ENCODE measurements at places on chromosomes 3 and 15. TPM values are rescaled to one million over a fixed set of nuclear protein-coding genes. Genes with fewer than 3 reads are reported as not detected.

- H3K27ac ChIP-seq, result no peak overlapping the region
- no peaks in the 10 kb centered on the region for H3K27me3 ChIP-seq
Observed at GRCh38 chr3:56782906-56783305, 18.8 kb downstream of the ARHGEF3 start.

DNA sequence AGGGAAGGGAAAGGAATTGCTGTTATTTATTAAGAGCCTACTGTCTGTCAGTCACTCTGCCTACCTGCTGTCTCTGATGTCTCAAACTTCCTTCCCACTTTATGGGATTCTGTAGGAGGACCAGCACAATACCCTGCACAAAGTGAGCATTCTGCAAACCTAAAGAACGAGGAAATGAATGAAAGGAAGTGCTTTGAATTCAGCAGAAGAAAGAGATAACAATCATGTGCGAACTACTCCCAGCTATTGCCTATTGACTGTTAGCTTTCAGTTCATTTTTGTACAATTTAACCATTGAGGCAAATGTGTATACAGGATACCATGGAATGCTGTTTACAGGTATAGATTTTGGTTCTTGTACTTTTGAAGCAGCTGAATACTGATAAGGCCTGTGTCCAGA is 66.8 kb downstream of the CMSS1 start:
- no peak overlapping the region for H3K4me3 ChIP-seq
- no peaks in the 10 kb centered on the region for H3K4me1 ChIP-seq
- H3K27ac ChIP-seq, result no peak overlapping the region
- no peaks in the 10 kb centered on the region for H3K36me3 ChIP-seq
- DNase-seq, result no peak
- no peaks in the 10 kb centered on the region for H3K27me3 ChIP-seq

- no peaks in the 10 kb centered on the region for H3K27me3 ChIP-seq
- no peaks in the 10 kb centered on the region for H3K36me3 ChIP-seq
- peaks cover 4% of the 10 kb centered on the region for H3K4me1 ChIP-seq
Observed at GRCh38 chr3:39272191-39272590, 7.6 kb downstream of the CX3CR1 start.

DNA sequence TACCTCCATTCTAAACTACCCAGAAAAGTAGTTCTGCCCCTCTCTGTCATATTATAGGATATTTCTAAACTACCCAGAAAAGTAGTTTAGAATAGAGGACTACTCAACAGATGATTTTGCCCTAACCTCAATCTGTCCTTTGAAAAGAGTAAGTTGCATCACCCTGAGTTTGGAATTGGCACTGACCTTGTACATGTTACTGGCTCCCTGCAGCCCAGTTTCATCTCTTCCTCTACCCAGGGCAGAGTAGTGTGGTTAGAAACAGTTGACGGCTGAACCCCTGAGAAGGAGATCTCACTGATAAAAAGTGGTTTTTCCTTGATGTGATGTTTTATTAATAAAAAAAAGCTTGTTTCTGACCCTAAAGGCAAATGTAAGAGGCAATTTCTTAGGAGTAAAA is 340.5 kb upstream of the NECTIN3 start:
- no peaks in the 10 kb centered on the region for H3K4me1 ChIP-seq
- H3K27ac ChIP-seq, result no peak overlapping the region

DNA sequence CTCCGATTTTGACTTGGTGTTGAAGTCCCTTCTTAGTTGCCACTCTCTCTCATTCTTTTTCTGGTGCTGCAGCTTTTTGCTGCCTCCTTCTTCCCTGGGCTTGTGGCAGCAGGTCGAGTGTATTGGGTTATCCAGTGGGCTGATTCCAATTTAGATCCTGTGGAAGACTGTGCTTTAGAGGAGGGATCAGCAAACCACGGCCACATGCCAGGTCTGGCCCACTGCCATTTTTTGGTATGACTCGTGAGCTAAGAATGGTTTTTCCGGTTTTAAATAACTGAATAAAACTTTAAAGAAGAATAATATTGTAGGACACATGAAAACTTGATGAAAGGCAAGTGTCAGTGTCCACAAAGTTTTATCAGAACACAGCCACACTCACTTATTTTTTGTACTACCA is 330.5 kb downstream of the ROBO2 start:
- no peak overlapping the region for H3K4me3 ChIP-seq
- no peaks in the 10 kb centered on the region for H3K36me3 ChIP-seq
- no peak overlapping the region for H3K27ac ChIP-seq
- no peaks in the 10 kb centered on the region for H3K27me3 ChIP-seq

DNA sequence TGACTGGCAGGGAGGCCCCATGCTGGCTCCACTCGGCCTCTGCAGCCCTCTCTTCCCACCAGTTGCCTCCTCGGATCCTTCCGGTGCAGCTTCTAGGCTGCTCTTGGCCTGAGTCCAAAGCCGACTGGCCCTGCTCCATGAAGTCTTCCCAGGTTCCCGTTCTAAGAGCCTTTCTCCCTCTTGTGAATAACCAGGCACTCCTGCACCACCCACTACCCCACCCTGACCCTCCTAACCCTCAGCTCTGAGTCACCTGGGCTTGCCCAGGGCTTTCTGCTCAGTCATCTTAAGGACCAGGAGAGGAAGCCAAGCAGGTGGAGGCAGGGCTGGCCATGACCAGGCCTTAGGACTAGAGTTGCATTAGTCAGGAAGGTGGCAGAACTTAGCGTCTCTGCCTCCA is 28.1 kb upstream of the CNBP start:
- H3K36me3 ChIP-seq, result no peaks in the 10 kb centered on the region
- H3K27me3 ChIP-seq, result no peaks in the 10 kb centered on the region
- DNase-seq, result no peak
- no peak overlapping the region for H3K4me3 ChIP-seq
- H3K4me1 ChIP-seq, result no peaks in the 10 kb centered on the region

DNA sequence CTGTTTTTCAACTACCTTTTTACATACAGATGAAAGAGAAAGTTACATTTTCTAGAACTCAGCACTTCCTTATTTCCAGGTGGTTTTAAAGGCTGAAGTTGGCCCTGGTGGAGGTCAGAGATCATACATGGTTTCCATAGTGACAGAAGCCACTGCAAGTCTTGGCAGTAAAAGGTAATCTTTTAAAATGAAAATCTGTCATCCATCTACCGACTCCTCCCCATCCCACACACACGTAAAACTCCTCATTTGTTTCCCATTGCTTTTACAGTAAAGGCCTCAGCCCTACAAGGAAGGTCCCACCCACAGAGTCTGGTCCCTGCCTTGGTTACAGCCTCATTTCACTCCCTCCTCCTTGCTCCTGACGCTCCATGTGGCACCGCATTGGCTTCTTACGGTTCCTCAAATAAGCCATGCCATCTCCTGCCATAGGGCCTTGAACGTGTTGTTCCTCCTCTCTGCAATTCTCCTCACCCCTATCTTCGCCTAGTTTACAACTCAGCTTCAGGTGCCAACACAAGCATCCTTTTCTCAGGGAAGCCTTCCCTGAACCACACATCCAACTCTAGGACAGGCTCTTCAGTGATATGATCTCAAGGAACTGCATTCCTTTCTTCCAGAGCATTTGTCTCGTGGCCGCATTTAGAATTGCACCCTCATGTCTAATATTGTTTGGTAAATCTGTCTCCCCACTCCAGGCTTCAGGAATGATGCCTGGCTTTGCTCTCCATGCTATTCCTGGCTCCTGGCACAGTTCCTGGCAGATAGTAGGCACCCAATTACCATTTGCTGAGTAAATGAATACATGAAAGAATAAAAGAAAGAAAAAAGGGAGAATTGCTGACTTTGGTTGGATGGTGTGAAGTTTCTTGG is 2.6 kb downstream of the CYP19A1 start:
- DNase-seq, result no peak
- H3K27ac ChIP-seq, result no peak overlapping the region
- no peaks in the 10 kb centered on the region for H3K4me1 ChIP-seq
- H3K4me3 ChIP-seq, result no peak overlapping the region
- H3K27me3 ChIP-seq, result peaks cover 4% of the 10 kb centered on the region
- peaks cover 10% of the 10 kb centered on the region for H3K36me3 ChIP-seq

GRCh38 chr3:123653221-123653682 is 68.4 kb upstream of the HACD2 start:
- H3K4me3 ChIP-seq, result peak overlapping the region; percentile 12
- H3K27me3 ChIP-seq, result peaks cover 9% of the 10 kb centered on the region
- H3K36me3 ChIP-seq, result peaks cover 5% of the 10 kb centered on the region
- peaks cover 30% of the 10 kb centered on the region for H3K4me1 ChIP-seq
- DNase-seq, result peak; percentile 43

DNA sequence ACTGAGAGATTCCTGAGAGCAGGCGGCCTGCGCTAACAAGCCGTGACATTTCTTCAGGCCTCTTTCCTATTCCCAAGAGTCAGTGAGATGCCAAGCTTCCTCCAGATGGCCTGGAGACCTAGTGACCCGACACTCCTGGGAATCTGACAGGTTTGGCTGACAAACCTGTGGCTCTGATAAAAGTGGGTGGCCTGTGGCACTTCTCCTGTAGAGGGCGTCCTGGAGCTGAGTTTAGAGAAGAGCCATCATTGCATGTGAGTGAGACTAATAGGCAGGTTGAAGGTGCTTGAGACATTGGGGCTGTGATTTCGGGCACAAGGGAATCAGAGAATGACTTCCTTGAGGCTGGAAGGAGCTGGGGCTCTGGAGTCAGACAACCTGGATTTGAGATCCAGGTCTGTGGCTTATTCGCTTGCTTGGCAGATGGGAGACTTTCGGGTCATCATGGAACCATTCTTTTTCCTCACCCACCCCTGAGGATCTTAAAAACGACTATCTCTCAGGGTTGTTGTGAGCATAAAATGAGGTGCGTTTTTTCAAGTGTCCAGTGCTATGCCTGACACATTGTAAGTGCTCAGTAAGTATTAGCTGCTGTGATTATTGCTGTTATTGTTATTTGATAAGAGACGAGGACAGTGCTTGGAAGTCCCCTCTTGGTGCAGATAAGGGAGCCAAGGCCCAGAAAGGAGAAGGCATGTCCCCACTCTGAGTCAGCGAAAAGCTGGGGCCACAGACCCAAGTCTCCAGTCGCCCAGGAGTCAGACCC is 77.2 kb downstream of the SCN10A start:
- DNase-seq, result peak; percentile 62

DNA sequence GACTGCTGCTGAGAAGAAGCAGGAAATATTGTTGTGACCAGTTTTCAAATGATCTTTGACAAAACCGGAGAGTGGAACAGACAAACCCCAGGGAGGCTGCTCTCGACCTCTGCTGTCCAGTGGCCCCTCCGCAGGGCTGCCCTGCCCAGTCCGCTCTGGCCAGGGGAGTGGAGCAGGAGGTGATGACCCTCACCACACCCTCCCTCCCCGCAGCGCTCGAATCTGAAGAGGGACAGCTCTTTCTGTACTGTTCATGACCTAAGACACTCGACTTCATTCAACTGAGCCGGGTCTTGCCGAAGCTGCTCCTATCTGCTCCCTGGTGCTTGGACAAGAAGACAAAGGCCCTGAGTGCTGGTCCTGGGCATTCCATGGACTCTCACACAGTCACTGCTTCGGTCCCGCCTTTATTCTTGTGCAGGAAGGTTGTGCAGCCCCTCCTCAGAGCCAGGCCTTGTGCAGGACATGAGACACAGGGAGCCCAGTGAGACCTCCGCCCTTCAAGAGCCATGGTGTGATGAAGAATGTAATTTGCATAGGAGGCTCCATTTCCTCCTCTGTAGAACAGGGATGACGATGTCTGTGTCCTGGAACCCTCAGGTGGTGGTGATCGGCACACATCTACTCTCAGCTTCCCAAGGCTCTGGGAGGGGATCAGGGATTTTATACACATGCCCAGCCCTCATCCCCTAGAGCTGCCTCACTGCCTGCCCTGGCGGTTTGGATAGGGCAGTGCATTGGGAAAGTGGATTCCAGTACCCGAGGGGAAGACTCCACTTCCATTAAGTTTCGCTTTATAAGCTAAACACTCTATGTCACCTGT is 97.1 kb upstream of the PRR20G start:
- no peak overlapping the region for H3K27ac ChIP-seq
- H3K4me1 ChIP-seq, result no peaks in the 10 kb centered on the region
- H3K4me3 ChIP-seq, result no peak overlapping the region

GRCh38 chr3:43330981-43331380 is 44.6 kb downstream of the SNRK start:
- peaks cover 5% of the 10 kb centered on the region for H3K27me3 ChIP-seq
- H3K4me3 ChIP-seq, result no peak overlapping the region
- no peak for DNase-seq
- H3K27ac ChIP-seq, result peak overlapping the region; percentile 43
- H3K4me1 ChIP-seq, result peaks cover 19% of the 10 kb centered on the region

- H3K4me3 ChIP-seq, result no peak overlapping the region
- DNase-seq, result no peak
- H3K4me1 ChIP-seq, result peaks cover 7% of the 10 kb centered on the region
- peaks cover 5% of the 10 kb centered on the region for H3K27me3 ChIP-seq
Observed at GRCh38 chr3:16824081-16824696, 60.6 kb upstream of the PLCL2 start.

GRCh38 chr3:108472001-108472591 is 38.3 kb downstream of the MYH15 start:
- H3K4me3 ChIP-seq, result no peak overlapping the region
- no peak for DNase-seq
- no peak overlapping the region for H3K27ac ChIP-seq
- H3K36me3 ChIP-seq, result no peaks in the 10 kb centered on the region

- H3K27ac ChIP-seq, result no peak overlapping the region
- no peak overlapping the region for H3K4me3 ChIP-seq
- H3K36me3 ChIP-seq, result no peaks in the 10 kb centered on the region
- peaks cover 2% of the 10 kb centered on the region for H3K27me3 ChIP-seq
- no peak for DNase-seq
- peaks cover 17% of the 10 kb centered on the region for H3K4me1 ChIP-seq
Observed at GRCh38 chr15:72840114-72840513, 56.6 kb upstream of the ADPGK start.

DNA sequence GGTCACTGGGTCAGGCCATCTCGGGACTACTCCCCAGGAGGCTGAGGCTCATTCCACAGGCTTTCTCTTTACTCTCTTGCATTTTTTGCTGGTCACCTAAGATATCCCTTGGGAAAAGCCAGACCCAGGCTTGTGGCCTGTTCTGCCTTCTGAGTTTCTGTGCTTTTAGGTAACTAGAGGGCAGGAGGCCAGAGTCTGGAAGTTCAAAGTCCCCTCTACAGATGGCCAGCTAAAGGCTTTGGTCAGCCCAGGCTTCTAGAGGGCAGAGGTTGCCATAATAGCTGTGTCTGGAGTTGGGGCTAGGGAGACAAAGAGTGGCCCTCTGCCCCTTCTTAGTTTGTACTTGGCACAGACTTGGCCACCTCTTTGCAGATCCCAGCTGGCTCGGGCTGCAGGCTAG is 8.4 kb upstream of the PARP6 start:
- no peak overlapping the region for H3K27ac ChIP-seq
- H3K36me3 ChIP-seq, result no peaks in the 10 kb centered on the region
- H3K4me1 ChIP-seq, result no peaks in the 10 kb centered on the region
- no peak overlapping the region for H3K4me3 ChIP-seq
- H3K27me3 ChIP-seq, result no peaks in the 10 kb centered on the region

- DNase-seq, result no peak
- H3K27ac ChIP-seq, result no peak overlapping the region
- H3K36me3 ChIP-seq, result no peaks in the 10 kb centered on the region
- H3K27me3 ChIP-seq, result peaks cover 2% of the 10 kb centered on the region
Observed at GRCh38 chr15:68442903-68443302, 10.9 kb upstream of the ITGA11 start.

Gene DAPK2
- 2.6 TPM for total RNA-seq

Gene VPS39
- 94.4 TPM for total RNA-seq

Gene SNTN
- not detected for total RNA-seq

Gene RFT1
- total RNA-seq, result 10.5 TPM

Gene ITIH1
- total RNA-seq, result not detected

Gene CAPN3
- 1.8 TPM for total RNA-seq

Gene TYRO3
- total RNA-seq, result 5.1 TPM

Gene DNAJC17
- 43.2 TPM for total RNA-seq

Gene MYL3
- not detected for total RNA-seq

Measured in glutamatergic neuron (in vitro differentiated cells).